ENCODE measurements at places on chromosomes 13 and 19.

- peak; percentile 36 for DNase-seq
Measured at GRCh38 chr19:8392017-8392591, 1.9 kb downstream of the RAB11B start.

DNA sequence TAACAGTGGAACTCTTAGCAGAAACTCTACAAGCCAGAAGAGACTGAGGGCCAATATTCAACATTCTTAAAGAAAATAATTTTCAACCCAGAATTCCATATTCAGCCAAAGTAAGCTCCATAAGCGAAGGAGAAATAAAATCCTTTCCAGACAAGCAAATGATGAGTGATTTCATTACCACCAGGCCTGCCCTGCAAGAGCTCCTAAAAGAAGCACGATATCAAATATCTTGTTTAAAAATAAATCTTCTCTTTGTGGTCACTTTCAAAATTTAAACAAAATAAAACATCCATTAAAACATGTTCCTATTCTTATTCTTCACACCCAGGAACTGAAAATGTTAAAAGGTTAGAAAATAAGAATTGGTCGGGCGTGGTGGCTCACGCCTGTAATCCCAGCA is 13.7 kb downstream of the MICU2 start:
- no peak for DNase-seq

DNA sequence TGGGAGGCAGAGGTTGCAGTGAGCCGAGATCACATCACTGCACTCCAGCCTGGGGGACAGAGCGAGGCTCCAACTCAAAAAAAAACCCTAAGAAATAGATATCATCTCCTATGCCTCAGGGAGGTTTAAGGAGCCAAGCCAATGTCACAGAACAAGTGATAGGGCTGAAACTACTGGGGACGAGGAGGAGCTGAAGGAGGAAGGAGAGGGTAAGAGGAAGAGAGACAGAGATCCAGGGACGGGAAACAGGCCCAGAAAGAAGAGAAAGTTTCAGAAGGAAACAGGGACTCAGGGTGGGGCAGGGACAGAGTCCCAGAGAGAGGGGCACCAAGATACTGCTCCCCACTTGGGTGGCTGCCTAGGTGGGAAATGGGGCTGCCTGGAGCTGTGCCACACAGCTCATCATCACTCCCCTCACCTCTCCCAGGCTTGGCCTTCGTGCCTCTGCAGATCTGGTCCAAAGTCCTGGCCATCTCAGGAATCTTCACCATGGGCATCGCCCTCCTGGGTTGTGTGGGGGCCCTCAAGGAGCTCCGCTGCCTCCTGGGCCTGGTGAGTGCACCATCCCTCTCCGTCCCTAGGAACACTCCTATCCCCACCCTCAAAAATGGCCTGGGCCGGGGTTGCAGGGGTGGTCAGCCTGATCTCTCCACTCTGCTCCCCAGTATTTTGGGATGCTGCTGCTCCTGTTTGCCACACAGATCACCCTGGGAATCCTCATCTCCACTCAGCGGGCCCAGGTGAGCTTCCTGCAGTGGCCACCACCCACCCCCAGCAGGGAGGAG is 1.5 kb downstream of the CD37 start:
- no peak for DNase-seq

- no peak for DNase-seq
Measured at GRCh38 chr13:59635589-59635988, 528.1 kb downstream of the DIAPH3 start.

DNA sequence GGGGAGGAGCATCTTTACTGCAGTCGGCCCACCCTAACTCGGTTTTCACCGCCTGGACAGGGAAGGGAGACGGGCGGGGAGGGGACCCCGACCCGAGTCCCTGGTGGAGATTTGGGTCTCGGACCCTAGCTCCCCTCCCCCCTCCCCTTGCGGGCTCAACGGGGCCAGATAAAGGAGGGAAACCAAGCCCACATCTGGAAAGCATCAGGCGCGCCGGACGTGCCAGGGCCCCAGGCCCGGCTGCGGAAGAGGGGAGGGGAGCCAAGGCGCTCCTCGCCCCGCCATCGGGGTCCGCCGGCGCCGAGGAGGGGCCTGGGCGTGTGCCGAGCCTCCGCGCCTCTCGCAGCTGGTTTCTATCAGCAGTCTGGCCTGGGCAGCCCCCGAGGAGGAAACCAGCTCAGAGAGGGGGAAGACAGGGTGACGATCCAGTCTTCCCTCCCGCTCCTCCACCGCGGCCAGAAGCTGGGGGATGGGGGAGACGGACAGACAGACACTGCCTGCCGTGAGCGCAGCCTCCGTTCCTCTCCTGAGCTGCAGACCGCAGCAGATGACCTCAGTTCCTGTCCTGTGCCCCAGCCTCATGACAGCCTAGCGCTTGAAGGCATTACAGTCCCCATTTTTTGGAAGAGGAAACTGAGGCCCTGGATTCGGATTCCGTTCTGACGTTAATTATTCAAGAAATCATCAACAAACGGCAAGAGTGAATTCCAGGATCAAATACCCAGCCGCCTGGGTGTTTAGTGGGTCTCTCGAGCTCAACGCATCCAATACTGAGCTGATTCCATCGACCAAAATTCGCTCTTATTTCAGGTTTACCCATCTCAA is 3.6 kb upstream of the GNG8 start:
- peak; percentile 87 for DNase-seq

DNA sequence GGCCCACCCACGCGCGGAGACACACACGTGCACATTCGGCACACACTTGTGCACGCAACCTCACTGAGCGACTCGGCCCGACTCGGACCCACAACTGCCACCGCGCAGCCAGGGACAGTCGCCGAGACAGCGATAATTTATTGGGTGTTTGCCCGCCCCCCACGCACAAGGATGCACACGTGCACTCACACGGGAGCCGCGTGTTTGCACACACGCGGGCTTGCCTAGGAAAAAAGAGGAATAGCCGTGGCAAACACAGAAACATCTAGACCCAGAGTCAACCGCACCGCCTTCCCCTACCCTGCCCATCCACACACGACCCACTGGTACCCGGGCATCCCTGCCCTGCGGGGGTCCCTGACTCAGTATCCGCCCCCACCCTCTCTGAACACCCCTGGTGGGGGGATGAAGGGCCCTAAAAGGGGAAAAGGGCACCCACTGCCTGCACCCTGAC is 1.1 kb upstream of the SSBP4 start:
- no peak for DNase-seq

- peak; percentile 17 for DNase-seq
Measured at GRCh38 chr13:95509521-95510310, 42.8 kb upstream of the CLDN10 start.

DNA sequence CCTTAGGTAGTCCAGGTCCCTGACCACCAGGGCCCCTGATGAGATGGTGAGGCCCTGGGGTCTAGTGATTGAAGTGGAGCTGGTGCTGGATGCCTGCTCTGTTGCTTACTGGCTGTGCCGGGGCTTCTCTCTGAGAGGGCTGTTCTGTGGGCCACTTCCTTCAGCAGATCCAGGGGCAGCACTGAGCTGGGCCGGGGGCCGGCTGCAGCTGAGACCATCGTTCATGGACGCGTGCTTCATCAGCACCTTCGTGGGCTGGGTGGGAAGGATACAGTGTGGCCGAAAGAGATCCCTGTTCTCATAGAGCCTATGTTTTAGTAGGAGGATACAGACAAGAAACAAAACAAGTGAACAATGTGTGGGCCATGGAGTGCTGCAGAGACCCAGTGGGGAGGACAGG is 33.2 kb upstream of the TEX29 start:
- DNase-seq: no peak

- DNase-seq: no peak
Measured at GRCh38 chr19:4930664-4931063, 21.4 kb downstream of the UHRF1 start.

DNA sequence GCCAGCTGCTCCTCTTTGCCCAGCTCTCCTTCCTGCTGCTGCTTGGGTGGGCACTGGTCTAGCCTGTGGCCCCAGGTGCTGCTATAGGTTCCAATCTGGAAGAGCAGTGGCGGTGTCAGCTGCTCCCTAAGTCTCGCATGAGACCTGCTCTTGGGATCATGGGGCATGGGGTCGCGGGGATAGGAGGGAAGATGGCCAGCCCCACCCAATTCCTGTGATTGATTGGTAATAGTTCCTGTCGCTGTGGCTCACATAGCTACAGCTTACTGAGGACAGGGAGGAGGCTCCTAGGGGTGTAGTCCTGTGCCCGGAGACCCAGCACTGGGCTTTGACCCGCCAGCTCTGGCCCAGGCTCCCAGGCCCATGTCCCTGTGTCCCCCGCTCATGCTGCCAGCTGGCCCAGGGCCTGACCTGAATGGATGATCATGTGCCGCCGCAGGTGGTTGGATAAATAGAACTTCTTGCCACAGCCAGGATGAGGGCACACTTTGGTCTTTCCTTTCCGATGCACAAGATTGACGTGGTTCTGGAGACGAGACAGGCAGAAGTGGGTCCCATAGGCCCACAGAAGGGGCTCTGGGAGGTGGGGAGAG is 4.5 kb upstream of the ELAVL3 start:
- no peak for DNase-seq

GRCh38 chr13:111661776-111662175 is 341.3 kb downstream of the TEX29 start:
- no peak for DNase-seq

DNA sequence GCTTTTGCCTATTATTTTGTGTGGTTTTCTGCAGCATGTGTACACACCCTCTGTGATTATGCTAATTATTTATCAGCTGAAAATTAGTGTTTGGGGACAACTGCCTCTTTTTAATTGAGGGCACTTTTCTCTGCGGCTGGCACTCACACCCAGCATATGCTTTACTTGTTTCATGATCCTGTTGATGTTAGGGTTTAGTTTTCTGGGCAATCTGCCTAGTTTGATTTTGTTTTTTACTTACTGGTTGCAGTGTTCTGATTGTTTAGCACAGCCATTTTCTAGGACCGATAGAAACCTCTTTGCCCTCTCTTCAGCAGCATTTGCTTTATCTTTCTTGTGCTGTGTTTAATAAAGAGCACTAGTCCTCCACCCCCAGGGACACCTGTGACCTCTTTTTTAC is 161.6 kb downstream of the PAN3 start:
- DNase-seq: no peak

DNA sequence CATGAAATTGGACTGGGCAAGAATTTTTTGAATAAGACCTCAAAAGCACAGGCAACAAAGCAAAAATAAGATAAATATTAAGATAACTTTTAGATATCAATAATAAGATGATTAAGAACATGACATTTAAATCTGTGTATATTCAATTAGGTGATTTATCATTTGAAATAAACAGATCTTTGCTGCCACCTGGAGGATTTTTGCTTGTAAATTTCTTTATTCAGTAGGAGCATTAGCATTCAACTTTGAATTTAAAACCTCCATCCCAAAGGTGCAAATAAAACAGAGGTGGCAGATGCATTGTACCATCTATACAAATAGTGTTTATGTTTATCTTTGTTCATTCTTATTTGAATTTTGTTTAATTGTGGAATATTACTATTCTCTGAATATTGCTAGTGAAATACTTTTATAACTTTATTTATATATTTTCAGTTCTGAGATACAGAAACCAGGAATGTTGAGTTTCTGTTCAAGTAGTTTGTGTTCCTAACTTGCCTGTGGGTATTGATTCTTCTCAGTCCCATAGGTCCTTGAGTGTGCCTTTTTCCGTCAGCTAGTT is 20.9 kb downstream of the COG6 start:
- DNase-seq: peak; percentile 27

GRCh38 chr19:53960886-53961285 is 1.9 kb upstream of the CACNG8 start:
- DNase-seq: no peak

GRCh38 chr19:38452430-38453366 is 19.2 kb downstream of the RYR1 start:
- no peak for DNase-seq

DNA sequence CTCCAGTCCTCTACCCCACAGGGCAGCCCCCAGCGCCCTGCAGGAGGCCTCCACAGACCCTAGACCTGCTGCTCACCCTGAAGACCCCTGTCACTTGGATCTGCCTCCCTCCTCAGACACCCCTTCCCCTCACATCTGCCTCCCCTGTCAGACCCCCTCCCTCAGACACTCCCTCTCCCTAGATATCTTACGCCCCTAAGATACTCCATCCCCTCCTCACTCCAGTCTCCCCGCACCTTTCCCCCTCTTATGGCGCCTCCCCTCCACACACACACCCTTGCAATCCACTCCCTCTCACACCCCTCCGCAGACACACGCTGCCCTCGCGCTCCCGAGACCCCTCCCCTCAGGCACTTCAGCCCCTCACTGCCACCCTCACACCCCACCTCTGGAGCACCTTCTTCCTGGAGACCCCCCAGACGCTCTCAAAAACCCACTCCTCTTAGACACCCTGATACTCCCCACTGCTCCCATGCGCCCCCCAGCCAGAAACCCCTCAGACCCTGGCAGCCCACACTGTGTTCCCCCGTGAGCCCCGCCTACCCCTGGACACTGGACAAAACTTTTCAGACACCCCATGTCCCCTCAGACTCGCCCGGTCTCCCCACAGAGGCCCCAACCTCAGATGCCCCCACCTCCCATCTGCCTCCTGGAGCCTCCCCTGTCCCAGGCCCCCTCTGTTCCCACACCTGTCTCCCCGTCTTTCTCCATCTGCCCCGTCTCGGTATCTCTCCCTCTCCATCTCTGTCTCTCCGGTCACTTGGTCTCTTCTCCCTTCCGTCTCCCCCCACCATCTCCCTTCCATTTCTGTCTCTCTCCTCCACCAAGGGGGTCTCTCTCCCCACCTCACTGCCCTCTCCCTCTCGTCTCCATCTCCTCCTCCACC is 14.5 kb downstream of the ERFL start:
- no peak for DNase-seq

DNA sequence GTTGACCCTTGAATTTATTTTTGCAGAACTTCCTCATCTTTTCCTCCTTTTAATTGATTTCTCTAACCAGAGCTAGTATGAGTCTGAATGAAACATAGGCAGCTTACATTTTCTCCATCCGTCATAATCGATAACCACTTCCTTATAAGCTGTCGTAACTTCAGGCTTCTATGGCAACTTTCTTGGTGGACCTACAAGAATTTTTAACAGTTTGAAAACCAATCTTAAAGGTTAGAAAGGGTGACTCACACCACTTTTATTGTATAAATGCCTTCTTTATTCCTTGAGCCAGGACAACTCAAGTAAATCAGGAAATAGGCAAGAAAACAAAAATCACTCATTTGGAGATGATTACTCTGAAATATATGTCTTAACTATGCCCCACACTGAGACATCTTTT is 105.7 kb upstream of the KL start:
- DNase-seq: no peak

DNA sequence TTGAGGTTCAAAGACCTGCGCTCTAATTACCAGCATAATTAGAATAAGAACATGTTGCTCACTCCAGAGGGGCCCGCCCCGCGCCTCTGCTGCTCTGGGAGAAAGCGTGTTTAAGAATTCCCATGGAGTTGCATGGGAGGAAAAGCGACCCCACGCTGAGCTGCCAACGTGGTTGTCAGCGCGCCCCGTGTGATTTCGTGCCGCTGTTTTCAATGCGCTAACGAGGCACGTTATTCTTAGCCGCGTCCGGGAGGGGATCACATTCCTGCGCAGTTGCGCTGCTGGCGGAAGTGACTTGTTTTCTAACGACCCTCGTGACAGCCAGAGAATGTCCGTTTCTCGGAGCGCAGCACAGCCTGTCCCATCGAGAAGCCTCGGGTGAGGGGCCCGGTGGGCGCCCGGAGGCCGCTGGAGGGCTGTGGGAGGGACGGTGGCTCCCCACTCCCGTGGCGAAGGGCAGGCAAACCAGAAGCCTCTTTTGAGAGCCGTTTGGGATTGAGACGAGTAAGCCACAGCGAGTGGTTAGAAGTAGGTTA is 173.8 kb upstream of the SOX1 start:
- no peak for DNase-seq

All from GM03348 (cell line).